Heart right ventricle (tissue), 16 donors: ENCODE measurements at places on chromosomes 5 and 9. TPM values are rescaled to one million over a fixed set of nuclear protein-coding genes. Genes with fewer than 3 reads are reported as not detected.

GRCh38 chr5:88682131-88682530 lies 200.9 kb downstream of the MEF2C start:
- no peak for DNase-seq

GRCh38 chr5:120140501-120140900 lies 323.6 kb upstream of the PRR16 start:
- DNase-seq: no peak

DNA sequence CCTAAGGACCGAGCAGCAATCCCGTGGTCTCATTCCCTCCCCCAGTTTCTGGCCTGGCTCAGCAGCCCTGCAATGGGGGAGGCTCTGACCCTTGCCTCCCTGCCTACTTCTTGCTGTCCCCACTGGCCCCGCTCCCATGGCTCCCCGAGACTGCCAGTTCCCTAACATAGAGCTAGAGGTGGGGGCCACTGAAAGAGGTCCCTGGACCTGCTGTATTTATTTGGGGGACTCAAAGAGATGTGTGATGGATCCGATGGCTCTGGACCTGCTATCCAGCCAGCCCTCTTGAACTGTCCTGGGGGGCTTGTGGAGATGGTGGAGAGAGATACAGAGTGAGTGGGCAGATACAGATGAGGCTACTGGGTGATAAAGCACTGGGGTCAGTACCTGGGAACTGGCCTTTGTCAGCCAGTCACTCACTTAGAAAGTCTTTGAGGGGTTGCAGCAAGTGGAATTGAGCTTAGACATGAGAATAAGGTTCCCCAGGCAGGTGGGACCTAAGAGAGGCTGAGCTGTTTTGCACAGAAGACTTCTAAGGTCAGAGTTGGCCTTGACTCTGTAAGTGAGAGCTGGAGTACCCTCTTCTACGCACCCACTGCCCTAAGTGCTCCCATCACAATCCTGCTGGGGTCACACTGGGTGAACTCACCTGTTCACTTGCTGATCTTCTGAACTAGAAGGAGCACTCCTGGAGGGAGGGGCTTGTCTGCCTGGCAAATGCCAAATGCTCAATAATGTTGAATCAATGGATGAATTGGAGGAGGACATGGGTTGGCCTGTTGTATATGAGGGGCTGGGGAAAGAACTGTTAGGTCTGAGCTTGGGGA lies 42.9 kb downstream of the CXXC5 start:
- DNase-seq: no peak

GRCh38 chr9:22481566-22481965 lies 34.9 kb downstream of the DMRTA1 start:
- no peak for DNase-seq

Gene MYO10
- total RNA-seq: 8.2 TPM

DNA sequence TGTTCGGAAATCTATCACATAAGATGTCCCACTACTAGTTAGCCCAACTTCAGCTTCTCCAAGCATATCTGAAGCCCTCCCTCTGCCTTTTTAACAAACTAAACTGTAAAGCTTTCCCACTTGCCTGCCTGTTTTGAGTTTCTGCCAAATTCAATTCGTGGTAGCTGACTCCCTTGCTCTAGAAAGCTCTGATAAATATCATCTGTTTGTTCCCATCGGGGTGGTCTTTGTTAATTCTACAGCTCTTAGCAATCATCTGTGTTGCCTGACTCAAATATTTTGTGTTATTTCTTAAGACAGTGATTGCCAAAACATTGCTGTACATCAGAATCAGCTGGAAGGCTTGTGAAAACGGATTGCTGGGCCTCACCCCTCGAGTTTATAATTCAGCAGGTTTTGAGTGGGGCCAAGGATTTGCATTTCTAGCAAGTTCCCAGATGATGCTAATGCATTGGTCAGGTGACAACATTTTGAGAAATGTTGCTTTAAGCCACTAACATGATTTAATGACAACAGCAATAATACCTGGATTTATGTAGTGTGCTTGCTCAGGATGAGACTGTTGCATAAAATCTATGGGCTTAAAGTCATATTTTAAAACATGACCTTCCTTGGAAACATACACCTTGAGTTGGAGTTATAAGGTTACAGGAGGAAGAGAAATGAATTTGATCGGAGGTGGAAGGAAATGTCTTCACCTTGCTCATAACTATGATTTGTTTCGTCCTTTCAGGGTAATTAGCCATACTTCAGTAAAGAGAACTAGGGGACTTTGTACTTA lies 631.9 kb downstream of the PSAT1 start:
- DNase-seq: no peak

Gene IL4
- not detected for total RNA-seq

DNA sequence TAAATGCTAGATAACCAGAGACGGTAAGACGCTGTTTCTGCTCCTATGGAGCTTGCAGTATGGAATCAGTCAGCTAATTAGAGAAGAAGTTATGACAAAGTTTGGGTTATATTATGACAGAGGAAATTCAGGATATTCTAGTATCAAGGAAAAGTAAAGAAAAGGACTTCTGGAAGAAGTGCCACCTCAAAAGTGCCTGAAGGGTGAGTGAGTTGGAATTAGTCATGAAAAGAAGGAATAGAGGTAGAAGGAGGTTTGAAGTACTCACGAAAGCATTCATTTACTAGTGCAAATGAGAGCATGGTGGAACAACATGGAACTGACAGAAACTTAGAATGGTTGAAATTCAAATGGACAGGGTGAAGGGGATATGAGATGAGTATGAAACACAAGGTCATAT lies 40.4 kb upstream of the MTAP start:
- no peak for DNase-seq

GRCh38 chr5:173304591-173304988 lies 23.6 kb downstream of the STC2 start:
- DNase-seq: no peak

Gene AQP7
- 250 TPM for total RNA-seq

- no peak for DNase-seq
These were observed 74.5 kb downstream of the PRELID2 start for GRCh38 chr5:145760660-145761059.

DNA sequence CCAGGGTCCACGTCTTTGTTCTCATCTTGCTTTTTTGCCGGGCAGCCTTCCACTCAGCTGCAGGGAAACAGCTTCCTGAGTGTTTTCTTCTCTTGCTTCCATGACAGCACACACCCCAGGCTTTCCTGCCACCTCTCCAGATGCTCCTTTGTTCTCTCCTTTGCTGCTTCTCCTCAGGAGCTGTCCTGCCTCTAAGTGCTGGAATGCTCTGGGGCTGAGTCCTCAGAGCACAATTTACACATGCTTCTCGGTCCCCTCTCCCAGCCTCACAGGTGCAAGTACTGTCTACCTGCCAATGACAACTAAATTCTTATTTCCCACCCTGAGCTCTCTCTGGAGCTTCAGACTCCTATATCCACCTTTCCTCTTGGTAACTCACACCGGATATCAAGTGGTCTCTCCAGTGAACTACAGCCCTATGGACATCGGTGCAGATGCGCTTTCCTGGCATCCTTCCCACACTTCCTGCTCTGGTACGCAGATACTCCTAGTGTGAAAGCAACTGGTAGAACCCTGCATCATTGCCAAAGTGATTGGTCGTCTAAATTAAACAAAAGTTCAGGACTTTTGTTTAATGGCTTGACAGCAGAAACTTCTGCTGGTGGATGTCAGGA lies 13.4 kb upstream of the ACSL6 start:
- DNase-seq: no peak

Gene FLT4
- total RNA-seq: 9.3 TPM

GRCh38 chr9:124399323-124399967 lies 15.8 kb downstream of the PSMB7 start:
- peak; percentile 33 for DNase-seq

- DNase-seq: no peak
These were observed 18.1 kb upstream of the SSBP2 start for GRCh38 chr5:81768935-81769452.

- no peak for DNase-seq
These were observed 216.0 kb downstream of the ADAMTSL1 start for GRCh38 chr9:18689921-18690320.

- no peak for DNase-seq
These were observed 28.8 kb upstream of the RNU6ATAC start for GRCh38 chr9:134192951-134193731.

GRCh38 chr5:61330341-61330844 lies 1.7 kb upstream of the ZSWIM6 start:
- peak; percentile 33 for DNase-seq

Gene KCNT1
- 2.1 TPM for total RNA-seq

- DNase-seq: no peak
These were observed 1.1 kb downstream of the TGFBR1 start for GRCh38 chr9:99106044-99106375.
